ENCODE measurements at places on chromosomes 5 and 9. TPM values are rescaled to one million over a fixed set of nuclear protein-coding genes. Genes with fewer than 3 reads are reported as not detected.

GRCh38 chr9:81032030-81032572 lies 657.2 kb downstream of the TLE1 start:
- no peaks in the 10 kb centered on the region for H3K27me3 ChIP-seq
- H3K27ac ChIP-seq: no peak overlapping the region
- no peaks in the 10 kb centered on the region for H3K36me3 ChIP-seq
- H3K4me1 ChIP-seq: no peaks in the 10 kb centered on the region
- DNase-seq: no peak

- no peaks in the 10 kb centered on the region for H3K4me1 ChIP-seq
- no peak for DNase-seq
- H3K27ac ChIP-seq: no peak overlapping the region
- no peak overlapping the region for H3K4me3 ChIP-seq
- H3K27me3 ChIP-seq: no peaks in the 10 kb centered on the region
Observed at GRCh38 chr9:2096376-2096970, 81.3 kb downstream of the SMARCA2 start.

Gene C5orf52
- total RNA-seq: not detected

Gene ZNF366
- total RNA-seq: 0.06 TPM

Data from CD4-positive, alpha-beta T cell (primary cell).